B cell (primary cell): ENCODE measurements at places on chromosomes 2 and 18. TPM values are rescaled to one million over a fixed set of nuclear protein-coding genes. Genes with fewer than 3 reads are reported as not detected.

SGPP2 gene
- 6.0 and 7.7 TPM in 2 replicates for total RNA-seq

SLC4A3 gene
- not detected in 2 replicates for total RNA-seq

CRYBA2 gene
- not detected in 2 replicates for total RNA-seq

FBXO36 gene
- 1.5 TPM in 2 replicates for total RNA-seq

RIT2 gene
- not detected in 2 replicates for total RNA-seq

EPB41L3 gene
- 0.57 and 1.8 TPM in 2 replicates for total RNA-seq

FHL2 gene
- not detected in 2 replicates for total RNA-seq

POTEI gene
- total RNA-seq = not detected in 2 replicates

SNORC gene
- 0.94 and 2.2 TPM in 2 replicates for total RNA-seq

FRZB gene
- 0.10 TPM in 1 of 2 replicates, not detected in the other for total RNA-seq

LHCGR gene
- not detected in 2 replicates for total RNA-seq

KCNE4 gene
- not detected in 2 replicates for total RNA-seq

RESP18 gene
- total RNA-seq = not detected in 2 replicates

MLPH gene
- total RNA-seq = not detected in 2 replicates

GCG gene
- not detected in 2 replicates for total RNA-seq

ACVR2A gene
- 2.0 and 2.9 TPM in 2 replicates for total RNA-seq

GRCh38 chr18:59699061-59699460 is 1.8 kb upstream of the CCBE1 start:
- DNase-seq = no peak

GRCh38 chr2:169827272-169828140 is at the start of gene UBR3:
TSS of gene UBR3 (plus strand) at chr2:169827454. CDS start at chr2:169827508, 54 bp downstream.
- DNase-seq = peak; percentile 93

DNA sequence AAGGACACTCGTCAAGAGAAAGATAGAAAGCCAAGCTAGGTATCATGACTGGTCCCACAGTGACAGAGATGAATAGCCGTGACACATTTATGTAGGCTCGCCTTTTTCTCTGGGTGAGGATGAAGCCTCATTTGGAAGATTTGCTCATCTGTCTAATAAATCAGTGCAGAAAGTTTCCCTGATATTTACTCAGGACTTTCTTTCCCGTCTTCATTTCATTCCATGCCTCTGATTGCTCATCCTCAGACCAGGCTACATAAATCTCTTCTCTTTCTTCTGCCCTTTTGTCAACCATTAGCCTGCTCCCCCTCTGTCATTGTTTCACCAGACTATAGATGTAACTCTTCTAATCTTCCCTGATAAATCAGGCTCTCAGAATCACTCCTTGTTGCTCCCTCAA is 361.8 kb upstream of the MEIS1 start:
- DNase-seq = no peak

- DNase-seq = no peak
Measured at GRCh38 chr18:53799134-53799533, 425.3 kb downstream of the MBD2 start.

GRCh38 chr18:47726550-47726949 is 203.9 kb downstream of the SMAD2 start:
- DNase-seq = no peak

- no peak for DNase-seq
Measured at GRCh38 chr2:32289165-32289999, 11.7 kb downstream of the YIPF4 start.

GRCh38 chr2:240885566-240885965 is 10.4 kb downstream of the MAB21L4 start:
- DNase-seq = no peak

DNA sequence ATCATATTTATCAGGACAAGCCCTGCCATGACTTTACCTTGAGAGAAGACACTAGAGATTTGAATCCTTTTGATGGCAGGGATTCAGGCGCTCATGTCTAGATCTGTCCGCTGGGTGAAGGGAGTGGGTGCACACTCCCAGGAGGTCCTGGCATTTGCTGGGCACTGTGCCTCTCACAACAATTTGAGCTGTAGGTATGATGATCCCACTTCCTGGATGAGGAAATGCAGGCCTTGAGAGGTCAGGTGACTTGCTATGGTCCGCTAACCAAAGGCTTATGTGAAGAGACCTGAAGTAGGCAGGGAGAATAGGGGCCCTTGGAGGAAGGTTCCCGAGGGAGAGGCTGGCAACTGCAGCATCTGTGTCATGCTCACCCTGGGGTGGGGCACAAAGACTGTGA is 206.1 kb downstream of the HAUS1 start:
- DNase-seq = no peak

DNA sequence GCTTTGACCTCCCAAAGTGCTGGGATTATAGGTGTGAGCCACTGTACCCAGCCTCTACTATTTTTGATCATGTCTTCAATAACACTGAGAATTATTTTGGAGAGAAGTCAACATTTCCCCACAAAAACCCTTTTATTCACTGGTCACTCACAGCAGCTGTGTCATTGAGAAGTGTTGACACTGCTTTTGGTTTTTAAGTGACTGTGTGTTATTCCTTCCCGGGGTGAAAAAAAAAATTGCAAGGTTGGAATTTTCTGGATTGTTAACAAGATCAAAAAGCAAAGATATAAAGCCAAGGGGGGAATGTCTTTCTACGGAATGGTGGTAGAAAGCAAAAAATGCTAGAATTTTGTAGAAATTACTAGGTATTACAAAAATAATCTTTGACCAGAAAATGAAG is 61.5 kb downstream of the TANC1 start:
- no peak for DNase-seq

GRCh38 chr2:238352361-238352760 is 32.0 kb downstream of the TRAF3IP1 start:
- no peak for DNase-seq

- DNase-seq = no peak
Measured at GRCh38 chr2:68045342-68045741, 17.5 kb downstream of the C1D start.

GRCh38 chr2:235614176-235614860 is 120.5 kb downstream of the AGAP1 start:
- no peak for DNase-seq

DNA sequence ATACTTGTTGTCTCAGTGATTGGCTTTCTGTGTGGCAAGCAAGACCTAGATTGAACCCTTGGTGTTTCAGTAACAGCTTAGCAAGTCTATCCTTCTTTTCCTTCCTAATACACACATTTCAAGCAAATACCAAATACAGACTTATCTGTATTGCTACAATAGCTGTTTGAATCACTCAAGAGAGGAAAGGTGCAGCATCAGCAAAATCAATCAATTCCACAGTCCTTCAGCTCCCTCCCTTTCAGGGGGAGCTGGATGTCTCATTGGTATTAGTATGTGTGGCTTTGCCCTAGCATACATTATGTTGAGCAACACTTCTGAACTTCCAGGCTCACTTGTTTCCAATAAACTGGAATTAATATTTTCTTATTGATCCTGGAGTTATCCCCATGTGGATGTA is 323.1 kb downstream of the TMX3 start:
- DNase-seq = no peak

- DNase-seq = no peak
Measured at GRCh38 chr18:26662996-26663395, 114.6 kb upstream of the KCTD1 start.

DNA sequence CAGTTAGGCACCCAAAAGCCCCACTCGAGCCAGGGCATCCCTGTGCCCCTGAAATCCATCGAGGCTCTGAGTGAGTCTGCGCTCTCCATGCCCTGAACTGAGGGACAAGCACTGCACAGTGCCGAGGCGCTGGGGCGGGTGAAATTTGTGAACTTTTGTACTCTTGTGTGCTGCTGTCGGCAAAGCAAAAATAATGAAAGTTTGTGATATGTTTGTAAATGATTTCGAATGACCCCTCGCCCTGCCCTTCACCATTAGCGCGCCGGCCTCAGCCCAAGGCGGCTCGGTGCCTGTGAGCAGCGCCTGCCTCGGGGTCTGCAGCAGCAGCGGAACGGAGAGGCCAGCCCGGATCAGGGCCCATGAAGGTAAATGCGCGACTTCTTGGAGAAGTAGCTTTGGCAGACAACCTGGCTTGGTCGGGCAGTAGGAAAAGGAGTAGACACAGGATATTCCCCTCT is 1.8 kb upstream of the HOXD4 start:
- DNase-seq = no peak

GRCh38 chr2:97730245-97730644 is 16.9 kb downstream of the ZAP70 start:
- no peak for DNase-seq

DNA sequence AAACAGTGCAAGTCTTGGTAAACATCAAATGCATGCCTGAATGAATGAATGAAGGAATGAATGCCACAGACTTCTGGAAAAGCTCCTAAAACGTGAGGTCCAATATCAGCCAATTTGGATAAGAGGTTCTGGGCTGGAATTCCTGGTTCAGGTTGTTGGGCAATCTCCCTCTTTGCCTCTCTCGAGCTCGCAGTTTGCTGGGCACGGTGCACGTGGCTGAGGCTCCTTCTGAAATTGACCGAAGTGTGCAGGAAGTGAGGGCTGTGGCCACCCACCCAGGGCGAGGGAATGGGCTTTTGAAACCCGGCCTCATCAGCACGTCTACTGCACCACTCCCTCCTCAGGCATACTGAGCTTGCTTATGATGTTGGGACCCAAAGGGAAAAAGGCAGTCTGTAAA is 288.8 kb upstream of the HS6ST1 start:
- no peak for DNase-seq

DNA sequence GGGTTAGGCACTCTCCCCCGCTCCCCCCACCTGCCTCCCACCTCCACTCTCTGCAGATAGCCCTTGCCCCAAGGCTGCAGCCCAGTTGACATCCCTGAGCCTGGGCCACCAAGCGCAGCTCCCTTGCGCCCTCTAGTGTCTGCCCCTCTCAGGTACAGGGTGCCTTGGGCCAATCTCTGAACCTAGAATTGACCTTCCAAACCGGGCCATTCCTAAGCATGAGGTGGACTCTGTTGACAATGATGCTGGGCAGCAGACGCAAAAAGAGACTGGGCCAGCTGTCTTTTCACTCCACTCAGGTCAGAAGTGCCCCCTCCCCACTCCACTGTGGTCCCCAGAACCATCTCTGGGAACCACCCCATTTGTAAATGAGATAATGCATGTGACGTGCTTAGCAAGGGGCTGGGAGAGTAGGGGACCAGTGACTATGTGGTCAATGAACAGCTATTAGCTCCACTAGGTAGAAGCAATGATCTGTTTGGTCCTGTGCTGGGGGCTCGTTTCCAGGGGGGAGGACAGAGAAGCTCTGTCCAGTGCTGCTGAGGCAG is 43.3 kb upstream of the PLB1 start:
- peak; percentile 49 for DNase-seq

GRCh38 chr2:231929961-231930592 is 3.9 kb upstream of the NPPC start:
- DNase-seq = no peak

GRCh38 chr2:157056200-157056676 is 201.3 kb upstream of the GALNT5 start:
- DNase-seq = no peak

- no peak for DNase-seq
Measured at GRCh38 chr18:59419386-59419785, 60.3 kb upstream of the LMAN1 start.

- DNase-seq = peak; percentile 97
Measured at GRCh38 chr2:10043906-10044601, 704 bp downstream of the KLF11 start.

DNA sequence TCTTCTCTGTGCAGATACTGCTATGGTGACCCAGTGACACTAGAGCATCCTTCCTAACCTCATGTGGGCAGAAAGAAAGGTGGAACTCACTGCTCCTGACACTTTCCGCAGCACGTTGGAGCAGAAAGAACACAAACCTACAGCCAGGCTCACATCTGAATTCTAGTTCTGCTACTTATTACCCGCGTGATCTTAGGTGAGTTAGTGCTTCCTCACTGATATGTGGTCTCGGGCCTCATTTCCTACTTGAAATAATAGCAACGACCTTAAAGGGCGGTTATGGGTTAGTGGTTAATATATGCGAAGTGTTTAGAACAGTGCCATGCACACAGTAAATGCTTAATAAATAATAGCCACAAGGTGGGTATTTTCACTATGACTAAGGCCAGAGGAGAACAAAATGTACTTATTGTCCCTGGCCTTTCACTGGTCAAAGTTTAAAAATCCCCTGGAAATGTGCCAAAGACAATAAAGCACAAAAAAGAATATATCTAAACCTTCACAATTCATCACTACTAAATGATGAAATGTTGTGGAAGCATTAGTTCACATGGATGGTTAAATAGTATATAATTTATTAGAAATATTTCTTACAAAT is 66.6 kb downstream of the MYOM1 start:
- no peak for DNase-seq

GRCh38 chr2:16030206-16031057 is 90.1 kb downstream of the MYCN start:
- no peak for DNase-seq

DNA sequence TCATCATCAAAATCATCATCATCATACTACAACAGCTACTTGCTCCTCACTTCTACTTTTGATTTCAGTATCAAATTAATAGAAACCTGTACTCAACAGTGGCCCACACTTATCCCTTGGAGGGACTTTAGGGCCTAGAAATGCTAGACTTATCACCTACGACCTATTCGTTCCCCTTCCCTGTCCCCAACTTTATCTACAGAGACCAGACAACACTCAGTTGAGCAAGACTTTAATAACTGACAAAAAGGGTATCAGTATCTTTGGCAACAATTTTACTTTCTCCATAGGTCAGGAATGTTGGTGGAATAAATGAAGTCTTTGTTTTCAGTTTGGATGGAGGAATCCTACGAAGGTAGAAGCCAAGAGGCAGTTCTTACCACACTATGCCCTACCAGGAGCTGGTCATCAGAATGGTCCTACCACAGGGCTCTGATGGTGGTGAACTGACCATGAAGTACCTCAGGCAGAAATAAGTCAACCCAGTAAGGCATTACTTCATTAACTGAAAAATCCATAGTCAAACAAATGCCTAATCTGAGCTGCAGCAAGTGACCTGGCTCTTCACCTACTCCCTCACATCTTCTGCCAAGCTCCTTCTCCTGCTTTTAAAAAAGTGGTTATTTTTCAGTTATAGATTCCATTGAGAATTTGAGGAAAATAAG is 26.6 kb downstream of the MBD2 start:
- DNase-seq = no peak

- DNase-seq = no peak
Measured at GRCh38 chr2:100535855-100536254, 26.9 kb upstream of the PDCL3 start.

DNA sequence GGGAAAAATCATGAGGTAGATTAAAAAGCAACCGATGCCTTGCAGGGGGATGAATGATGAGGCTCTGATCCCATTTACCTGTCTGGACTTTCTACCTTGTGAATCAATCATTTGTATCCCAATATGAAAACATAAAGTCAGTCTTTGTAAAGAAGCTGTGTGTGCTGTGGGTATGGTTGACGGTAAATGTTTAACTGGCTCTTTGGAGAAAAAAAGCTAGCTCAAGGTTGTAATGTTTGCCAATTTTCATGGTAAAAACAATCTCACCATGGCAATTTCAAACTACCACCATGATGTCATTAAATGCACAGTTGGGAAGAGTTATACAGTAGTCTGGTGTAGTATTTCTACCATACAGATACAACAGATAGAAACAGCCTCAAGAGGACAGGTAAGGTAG is 14.6 kb downstream of the TTR start:
- no peak for DNase-seq

DNA sequence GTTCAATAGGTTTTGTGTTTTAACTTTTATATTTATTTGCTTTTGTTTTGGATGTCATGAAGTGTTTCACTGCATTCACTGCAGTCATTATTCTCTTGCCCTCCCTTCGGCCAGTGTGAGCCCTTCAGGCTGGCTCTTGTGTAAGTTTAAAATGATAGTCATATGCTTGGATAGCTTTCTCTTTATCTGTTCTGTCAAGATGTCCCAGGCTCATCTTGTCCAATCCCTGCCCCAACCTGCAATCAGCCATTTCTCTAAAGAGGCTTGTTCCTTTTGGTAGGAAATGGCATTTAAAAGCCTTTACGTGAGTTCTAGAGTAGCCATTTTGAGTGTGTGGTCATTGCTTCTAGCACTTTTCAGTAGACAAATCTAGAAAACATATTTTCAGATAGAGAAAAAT is 238.0 kb upstream of the SLC39A10 start:
- no peak for DNase-seq
